ENCODE measurements at places on chromosomes 5 and 9.

DNA sequence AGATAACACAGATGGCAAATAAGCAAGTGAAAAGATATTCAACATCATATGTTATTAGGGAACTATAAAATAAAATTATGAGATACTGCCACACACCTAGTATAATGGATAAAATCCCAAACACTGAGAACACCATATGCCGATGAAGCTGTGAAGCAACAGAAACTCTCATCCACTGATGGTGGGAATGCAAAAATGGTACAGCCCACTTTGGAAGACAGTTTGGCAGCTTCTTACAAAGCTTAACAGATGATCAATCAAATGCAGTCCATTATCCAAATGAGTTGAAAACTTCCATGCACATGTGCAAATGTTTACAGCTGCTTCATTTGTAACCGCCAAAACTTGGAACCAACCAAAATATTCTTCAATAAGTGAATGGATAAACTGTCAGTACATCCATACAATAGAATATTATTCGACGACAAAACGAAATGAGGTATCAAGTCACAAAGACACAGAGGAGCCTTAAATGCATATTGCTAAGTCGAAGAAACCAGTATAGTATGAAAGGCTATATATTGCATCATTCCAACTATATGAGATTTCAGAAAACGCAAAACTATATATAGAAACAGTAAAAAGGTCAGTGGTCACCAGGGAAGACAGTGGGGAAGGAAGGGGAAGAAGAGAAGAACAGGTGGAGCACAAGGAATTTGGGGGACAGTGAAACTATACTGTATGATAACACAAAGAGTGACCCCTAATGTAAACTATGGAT, 14.9 kb downstream of the PFDN1 start:
- no peak for DNase-seq

- no peak for DNase-seq
Observed at GRCh38 chr9:84129529-84129928, 148.9 kb downstream of the RMI1 start.

- no peak for DNase-seq
Observed at GRCh38 chr5:171913987-171914273, 92.5 kb downstream of the FBXW11 start.

GRCh38 chr5:62521319-62521718, 57.3 kb upstream of the LRRC70 start:
- DNase-seq: no peak

All from hindlimb muscle (tissue), 1 donor.